Activated T-cell treated with anti-CD3 and anti-CD28 coated beads, Interleukin-2, amount 50 U/mL, for 48 hours (primary cell): ENCODE measurements at places on chromosomes 6 and 20.
A peak's percentile ranks its signal among the peaks of the same experiment; 100 is the strongest.

GRCh38 chr6:257774-258173, 34.5 kb upstream of the DUSP22 start:
- DNase-seq, result no peak

- DNase-seq, result no peak
Observed at GRCh38 chr6:4698901-4699659, 77.1 kb upstream of the CDYL start.

GRCh38 chr20:3247638-3248037, 8.6 kb upstream of the SLC4A11 start:
- no peak for DNase-seq

DNA sequence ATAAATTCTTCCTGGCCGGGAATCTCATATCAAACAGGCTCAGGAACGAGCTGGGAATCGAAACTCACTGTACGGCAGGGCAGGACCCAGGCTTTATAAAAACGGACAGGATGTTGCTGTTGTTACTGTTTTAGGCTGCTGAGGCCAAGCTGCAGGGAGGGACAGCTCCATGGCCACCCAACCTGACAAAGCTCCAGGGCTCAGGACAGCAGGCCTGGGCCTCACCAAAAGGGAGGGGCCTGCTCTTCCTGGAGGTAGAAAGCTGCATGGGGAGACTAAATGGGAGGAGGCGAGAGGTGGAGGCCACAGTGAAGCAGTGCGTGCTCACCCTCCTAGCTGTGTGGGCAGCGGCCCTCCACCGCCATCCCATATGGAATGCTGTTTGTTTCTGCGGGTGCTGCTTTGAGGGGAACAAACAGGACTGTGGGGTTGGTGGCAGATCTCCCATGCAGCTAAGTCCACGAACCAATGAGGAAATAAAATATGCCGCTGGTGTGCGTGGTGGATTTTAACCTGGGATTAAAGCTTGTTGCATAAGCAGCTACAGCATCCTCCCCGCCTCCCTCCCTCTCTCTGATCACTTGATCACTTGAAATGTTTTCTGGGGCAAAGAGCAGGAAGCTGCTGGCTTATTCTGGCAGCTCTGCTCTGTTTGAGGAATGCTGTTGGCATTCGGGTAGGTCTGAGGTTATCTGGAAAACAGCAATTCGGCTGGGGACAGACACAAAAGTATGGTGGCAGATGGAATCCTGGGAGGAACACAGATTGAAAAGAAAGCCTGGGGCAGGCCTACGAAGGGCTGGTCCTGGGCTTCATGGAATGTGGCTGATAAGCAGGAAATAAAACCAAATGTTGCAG, 2.4 kb upstream of the ZMYND8 start:
- peak; percentile 38 for DNase-seq

- no peak for DNase-seq
Observed at GRCh38 chr6:122128445-122128844, 271.0 kb upstream of the HSF2 start.

DNA sequence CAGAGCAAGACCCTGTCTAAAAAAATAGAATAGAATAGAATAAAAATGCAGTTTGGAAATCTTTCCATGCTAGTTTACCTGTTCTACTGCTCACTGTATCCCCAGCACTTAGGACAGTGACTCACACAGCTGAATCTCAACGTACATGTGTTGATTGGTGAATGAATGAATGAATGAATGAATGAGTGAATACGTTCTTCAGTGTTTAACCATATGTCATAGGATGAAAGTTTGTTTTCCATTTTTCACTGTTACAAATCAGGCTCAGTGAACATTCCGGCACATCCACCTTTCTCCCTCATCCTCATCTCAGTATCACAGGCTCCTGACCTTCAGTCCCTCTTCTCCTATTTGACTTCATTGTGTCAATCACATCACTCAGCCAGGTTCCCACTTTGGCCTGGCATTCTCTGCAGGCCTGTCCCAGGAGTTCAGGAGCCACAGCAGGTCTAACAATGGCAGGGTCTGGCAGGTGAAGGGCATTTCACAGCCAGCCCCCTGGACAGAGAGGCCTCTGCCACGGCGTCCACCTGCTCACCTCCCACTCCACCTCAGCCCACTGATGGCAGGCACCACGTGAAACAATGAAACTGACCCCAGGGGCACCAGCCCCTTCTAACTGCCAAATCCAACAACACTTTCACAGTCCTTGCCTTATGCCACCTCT, 7.9 kb downstream of the ZC3H12D start:
- no peak for DNase-seq
